ENCODE measurements at places on chromosomes 1 and 21.

DNA sequence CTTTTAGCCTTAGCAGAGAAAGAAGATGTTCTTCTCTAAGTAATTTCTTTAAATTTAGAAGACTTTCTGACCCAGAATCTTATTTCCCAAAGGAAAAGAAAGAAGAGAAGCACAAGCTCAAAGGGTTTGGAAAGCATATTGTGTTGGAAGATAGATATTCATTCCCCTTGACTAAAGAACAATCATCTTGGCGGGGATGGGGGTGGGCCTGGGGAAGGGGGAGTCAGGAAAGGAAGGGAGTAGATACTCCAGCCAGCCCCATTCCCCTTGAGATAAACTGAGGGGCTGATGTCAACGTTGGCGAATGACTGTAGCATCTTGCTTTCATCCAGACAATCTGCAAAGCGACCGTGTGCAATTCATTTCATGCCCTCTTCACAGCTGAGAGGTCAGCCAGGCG, 66.5 kb upstream of the SIPA1L2 start:
- DNase-seq = no peak

DNA sequence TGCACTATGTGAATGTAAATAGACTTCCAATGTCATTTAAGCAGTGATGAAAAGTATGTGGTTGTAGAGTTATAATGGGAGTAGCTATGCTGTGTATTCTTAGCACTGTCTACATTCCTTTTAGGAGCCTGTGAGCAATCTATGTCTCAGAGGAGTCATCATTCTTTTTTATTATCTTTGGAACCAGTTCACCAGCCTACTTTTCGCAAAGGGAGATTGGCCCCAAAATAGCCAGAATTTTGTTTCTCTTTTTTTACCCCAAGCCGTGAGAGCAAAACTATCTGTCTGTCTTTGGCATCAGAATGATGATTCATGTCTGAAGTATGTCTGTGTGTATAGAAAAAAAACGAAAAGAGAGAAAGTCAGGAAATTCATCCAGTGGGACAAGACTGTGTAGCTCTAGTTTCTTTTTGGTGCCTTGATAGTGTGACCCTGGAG, 44.2 kb downstream of the OSBPL9 start:
- DNase-seq = peak; percentile 97

GRCh38 chr1:26290882-26291261, 11.0 kb downstream of the SH3BGRL3 start:
- DNase-seq = no peak

GRCh38 chr1:162882248-162882674, 21.3 kb upstream of the CCDC190 start:
- peak; percentile 36 for DNase-seq

DNA sequence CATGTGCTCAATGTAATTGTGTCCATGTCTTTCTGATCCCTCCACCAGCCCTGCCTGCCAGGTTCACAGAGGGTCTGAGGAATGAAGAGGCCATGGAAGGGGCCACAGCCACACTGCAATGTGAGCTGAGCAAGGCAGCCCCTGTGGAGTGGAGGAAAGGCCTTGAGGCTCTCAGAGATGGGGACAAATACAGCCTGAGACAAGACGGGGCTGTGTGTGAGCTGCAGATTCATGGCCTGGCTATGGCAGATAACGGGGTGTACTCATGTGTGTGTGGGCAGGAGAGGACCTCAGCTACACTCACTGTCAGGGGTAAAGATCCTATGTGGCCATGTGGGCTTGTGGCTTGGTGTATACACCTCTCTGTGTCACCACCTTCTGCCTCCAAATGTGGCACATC, 91.4 kb downstream of the OBSCN start:
- DNase-seq = no peak

- peak; percentile 38 for DNase-seq
Measured at GRCh38 chr1:180674603-180675530, 43.0 kb downstream of the XPR1 start.

GRCh38 chr1:38256072-38256471, 209.5 kb upstream of the POU3F1 start:
- no peak for DNase-seq

DNA sequence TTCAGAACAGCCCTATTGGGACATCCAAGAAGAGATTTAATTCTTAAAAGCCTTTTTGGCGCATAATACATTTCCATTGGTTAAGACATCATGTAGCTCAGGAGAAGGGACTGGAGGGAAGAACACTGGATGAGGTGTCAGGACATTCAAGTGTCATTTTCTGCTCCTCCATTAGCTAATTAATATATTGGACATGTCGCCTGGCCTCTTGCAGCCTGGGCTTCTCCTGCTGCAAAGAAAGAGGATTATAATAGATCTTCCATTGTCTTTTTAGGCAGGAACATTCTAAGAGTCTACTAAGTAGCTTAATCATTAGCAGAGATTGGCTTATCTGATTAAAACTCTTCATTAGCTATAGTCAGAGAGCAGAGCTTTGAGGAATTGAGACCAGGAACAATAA, 151.7 kb upstream of the COA6 start:
- no peak for DNase-seq

GRCh38 chr1:158014731-158015320, 21.4 kb downstream of the KIRREL1 start:
- DNase-seq = no peak

DNA sequence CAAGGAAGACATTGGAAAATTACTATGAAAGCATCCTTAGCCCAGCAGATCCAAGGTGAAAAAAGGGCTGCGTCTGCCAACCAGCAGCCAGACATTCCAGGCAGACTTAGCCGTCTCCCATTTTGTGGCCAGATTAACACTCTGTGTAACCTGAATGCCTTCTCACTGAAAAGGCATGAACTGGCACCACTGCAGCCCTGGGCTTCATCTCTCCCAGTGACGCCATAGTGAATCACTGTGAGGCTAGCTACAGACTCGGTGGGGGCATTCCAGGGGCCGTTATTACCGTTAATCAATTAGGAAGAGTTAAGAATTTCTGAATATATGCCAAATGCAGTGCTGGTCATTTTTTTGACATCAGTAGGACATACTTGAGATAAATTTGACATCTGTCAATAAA, 627.4 kb downstream of the LMO4 start:
- DNase-seq = peak; percentile 98

GRCh38 chr1:4734791-4735190, 80.4 kb downstream of the AJAP1 start:
- no peak for DNase-seq

GRCh38 chr1:196887515-196888239, at the start of gene CFHR4:
Gene CFHR4, plus strand, starts transcription at chr1:196888052. Its CDS starts 99 bp downstream, at chr1:196888151.
- no peak for DNase-seq

DNA sequence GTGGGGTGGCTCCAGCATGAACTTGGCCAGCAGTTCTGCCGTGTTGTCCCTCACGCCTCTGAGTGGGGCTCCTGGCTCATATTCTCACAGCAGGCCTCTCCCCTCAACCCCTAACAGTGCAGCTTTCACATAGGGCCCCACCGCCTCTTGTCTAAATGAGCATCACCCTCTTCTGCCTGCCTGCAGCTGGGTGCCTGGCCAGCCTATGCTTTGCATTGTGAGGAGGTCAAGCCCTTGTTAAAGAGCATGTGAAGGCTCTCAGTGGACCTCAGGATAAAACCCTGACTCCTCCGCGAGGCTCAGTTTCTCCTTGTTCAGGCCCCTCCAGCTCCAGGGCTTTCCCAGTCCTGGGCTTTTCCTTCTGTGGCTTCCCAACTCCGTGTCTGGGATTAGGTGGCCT, 34.8 kb downstream of the CRYAA start:
- DNase-seq = no peak

DNA sequence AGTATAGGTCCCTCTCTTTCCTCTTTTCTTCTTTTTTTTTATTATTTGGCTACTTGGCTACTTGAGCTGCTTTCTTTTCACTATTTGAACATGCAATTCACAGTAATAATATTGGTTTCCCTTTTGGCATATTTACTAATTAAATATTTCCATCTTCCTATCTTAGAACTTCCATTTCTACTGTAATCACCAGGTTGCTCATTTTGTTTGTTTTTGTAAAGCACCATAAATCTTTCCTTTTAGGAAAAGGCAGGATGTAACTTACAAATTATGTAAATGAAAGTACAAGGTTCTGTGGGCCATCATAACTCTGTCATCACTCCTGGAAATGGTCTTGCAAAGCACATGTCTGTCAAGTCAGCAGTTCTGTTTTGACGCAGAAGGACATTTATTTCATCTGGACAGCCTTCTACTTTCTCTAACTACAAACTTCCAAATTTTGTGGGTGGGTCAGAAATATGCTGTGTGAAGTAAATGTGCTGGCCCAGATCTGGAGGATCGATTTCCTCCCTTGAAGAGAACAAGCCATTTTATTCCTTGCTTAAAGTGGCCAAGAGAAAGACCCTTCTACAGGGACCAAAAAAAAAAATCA, 71.7 kb upstream of the TNFSF18 start:
- DNase-seq = peak; percentile 72

DNA sequence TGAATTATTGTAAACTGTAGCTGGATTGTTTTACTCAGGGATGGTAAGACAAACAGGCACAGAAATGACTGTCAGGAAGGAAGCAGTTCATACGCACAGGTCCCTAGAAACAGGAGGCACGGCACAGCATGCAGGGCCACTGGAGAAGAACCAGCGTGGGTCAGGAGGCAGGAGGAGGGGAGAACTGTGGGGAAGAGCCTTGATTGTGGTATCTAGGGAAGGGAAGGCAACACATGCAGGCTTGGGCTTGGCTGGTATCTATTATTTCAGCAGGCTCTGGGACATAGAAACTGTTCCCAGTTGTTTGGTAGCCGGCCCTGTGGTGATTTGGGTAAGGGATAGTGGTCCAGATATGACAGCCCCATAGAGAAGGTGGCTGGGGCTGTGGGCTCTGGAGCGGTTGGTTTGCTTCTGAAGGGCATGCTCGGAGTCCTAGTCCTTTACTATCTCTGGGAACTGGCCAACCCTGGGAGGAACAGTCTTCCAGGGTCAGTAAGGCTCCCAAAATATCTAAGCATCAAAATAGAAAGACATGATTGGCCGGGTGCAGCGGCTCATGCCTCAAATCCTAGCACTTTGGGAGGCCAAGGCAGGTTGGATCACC, 43.1 kb upstream of the CCSAP start:
- no peak for DNase-seq

DNA sequence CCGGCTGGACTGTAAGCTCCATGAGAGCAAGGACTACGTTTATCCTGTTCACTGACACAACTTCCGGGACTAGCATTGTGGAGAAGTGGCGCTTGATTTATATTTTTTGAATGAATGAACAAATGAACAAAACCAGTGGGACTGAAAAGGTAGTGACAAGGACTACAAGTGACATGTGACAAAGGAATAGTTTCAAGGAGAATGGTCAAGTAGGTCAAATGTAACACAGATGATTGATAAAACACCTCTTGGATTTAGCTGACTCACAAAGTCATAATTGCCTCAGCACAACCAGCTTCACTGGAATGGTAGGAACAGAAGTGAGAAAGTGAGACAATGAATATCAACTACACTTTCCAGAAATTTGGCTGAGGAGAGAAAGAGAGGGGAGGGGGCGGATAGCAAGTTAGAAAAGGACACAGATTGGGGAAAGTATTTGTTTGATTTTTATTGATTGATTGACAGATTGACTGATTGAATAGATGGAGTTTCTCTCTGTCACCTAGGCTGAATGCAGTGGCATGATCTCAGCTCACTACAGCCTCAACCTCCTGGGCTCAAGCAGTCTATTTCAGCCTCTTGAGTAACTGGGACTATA, 14.2 kb downstream of the MTF1 start:
- no peak for DNase-seq

GRCh38 chr1:101191049-101191448, 45.8 kb upstream of the S1PR1 start:
- no peak for DNase-seq

DNA sequence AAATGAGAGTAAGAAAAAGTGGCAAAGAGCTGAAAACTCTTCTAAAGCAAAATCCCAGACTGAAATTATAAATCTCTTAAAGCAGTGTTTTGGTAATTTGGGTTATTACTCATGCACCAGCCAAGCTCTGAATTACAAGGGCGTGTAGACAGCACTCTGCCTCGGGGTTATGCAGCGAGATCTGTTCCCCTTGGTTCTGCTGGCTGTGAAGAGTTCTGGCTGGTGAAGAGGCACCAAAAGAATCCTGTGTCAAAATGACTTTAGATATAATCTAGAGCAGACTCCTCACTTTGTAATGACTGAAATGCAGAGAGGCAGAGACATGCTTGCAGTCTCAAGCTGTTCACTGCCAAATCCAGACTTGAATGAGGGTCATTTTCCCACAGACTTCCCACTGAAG, 461.8 kb upstream of the CXADR start:
- DNase-seq = peak; percentile 12
